ENCODE measurements at places on chromosomes 1 and 21.

GRCh38 chr1:156383023-156383422, 14.0 kb downstream of the RHBG start:
- peak; percentile 70 for DNase-seq

DNA sequence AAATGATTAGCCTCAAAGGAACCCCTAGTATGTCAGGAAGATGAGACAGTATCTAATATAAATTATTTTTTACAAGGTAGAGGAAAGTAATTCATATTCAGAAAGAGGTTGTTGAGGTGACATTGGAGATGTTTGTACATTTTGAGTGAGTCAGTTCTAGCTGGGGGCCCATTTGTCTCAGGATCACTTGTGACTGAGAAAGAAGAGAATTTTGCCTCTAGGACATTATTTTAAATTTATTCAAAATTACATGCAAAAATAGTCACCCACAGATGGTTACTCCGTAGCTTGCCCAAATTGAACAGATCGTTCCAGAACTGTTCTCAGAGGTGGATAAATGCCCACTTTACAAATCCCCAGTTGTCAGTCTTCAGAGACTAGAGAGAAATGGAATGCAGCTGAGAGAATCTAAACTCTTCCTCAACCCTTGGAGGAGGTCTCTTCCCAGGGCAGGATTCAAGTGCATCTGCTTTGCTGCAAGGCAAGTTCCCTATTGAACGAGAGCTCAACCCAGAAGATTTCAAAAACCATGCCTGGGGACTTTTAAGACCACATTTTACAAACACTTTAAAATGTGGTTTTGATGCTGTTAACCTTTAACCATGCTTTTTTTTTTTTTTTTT, 987.8 kb upstream of the ADAMTS5 start:
- DNase-seq: no peak

GRCh38 chr1:204475656-204476432, 18.8 kb downstream of the PIK3C2B start:
- DNase-seq: no peak

GRCh38 chr1:227357927-227358302, 39.6 kb upstream of the CDC42BPA start:
- DNase-seq: no peak

DNA sequence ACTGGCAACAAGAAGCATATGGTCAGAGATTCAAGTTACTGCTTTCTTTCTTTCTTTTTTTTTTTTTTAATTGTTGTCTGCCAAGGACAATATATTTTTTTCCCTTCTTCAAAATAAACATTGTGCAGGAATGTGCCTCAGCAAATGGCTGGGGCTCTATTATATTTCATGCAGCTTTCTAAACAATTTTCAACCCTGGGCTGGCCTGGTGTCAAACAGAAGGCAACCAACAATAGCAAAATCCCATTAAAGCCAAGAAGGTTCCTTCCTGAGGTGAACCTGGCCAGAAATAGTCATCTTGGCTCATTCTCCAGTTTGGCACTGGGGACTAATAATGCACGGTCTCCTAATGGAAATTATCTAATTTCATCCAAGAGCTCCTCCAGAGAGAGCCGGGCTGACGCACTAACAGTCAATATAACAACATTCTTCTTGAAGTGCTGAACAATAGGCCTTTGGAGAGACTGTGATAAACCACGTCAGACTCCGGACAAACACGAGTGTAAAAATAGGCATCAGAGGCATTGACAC, 35.7 kb upstream of the HLX start:
- DNase-seq: no peak

- no peak for DNase-seq
Measured at GRCh38 chr1:204093421-204093717, 20.5 kb downstream of the SOX13 start.

GRCh38 chr1:59528471-59528870, 231.6 kb downstream of the FGGY start:
- DNase-seq: no peak

DNA sequence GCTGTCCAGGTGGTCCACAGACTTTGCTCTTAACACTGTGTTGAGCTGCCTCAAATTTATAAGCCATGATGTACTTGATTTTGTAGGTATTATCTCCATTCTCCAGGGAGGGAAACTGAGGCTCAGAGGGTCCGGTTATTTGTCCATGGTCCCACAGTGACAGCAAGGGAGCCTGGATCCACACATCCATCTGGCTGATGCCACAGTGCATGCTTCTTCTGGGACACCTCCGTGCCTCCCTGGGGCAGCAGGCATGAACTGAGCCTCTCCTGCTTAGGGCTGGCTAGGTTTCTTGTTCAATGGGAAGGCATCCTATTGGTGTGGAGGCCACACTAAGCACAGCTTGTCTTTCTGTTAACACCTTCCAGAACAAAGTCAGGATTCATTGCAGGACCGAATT, 317.3 kb downstream of the AJAP1 start:
- DNase-seq: no peak

- DNase-seq: no peak
Measured at GRCh38 chr1:55535724-55536544, 320.8 kb upstream of the USP24 start.

DNA sequence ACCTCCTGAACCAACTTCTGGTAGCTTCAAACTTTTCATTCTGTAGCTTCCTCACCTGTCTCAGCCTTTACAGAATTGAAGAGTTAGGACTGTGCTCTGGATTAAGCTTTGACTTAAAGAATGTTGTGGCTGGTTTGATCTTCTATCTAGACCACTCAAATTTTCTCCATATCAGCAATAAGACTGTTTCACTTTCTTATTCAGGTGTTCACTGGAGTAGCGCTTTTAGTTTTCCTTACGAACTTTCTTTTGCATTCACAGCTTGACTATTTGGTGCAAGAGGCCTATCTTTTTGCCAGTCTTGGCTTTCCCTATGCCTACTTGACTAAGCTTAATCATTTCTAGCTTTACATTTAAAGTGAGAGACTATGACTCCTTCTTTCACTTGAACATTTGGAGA, 31.5 kb downstream of the FGGY start:
- DNase-seq: no peak

GRCh38 chr1:26012864-26013263, 8.7 kb upstream of the EXTL1 start:
- no peak for DNase-seq

GRCh38 chr1:179107706-179108629, 26.1 kb downstream of the TOR3A start:
- DNase-seq: no peak

GRCh38 chr1:212518188-212519054, 85.7 kb downstream of the NENF start:
- DNase-seq: no peak

GRCh38 chr21:16418226-16418625, 688.4 kb downstream of the USP25 start:
- no peak for DNase-seq

GRCh38 chr21:46509741-46510502, 51.2 kb downstream of the DIP2A start:
- no peak for DNase-seq

Measured in activated naive CD4-positive, alpha-beta T cell treated with Interleukin-2 at 50 U/mL for 16 hours (primary cell).